ENCODE measurements at places on chromosomes 1 and 21.

DNA sequence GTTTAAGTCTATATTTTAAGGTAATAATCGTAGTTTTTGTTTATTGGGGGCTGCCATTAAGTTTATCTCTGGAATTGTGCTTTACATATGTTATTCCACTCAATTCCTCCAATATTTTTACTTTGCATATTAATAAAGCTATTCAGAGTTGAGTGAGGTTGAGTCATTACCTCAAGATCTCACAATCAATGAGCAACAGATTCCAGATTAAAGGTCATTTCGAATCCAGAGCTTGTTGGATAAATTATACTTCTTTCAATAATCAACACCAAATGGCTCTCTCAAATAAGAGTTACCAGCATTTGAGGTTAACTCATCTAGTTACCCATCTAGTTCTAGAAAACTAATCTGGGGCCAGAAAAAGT lies 16.7 kb downstream of the RGS4 start:
- DNase-seq = no peak

- no peak for DNase-seq
These were observed 67.0 kb downstream of the RGS18 start for GRCh38 chr1:192225266-192225665.

DNA sequence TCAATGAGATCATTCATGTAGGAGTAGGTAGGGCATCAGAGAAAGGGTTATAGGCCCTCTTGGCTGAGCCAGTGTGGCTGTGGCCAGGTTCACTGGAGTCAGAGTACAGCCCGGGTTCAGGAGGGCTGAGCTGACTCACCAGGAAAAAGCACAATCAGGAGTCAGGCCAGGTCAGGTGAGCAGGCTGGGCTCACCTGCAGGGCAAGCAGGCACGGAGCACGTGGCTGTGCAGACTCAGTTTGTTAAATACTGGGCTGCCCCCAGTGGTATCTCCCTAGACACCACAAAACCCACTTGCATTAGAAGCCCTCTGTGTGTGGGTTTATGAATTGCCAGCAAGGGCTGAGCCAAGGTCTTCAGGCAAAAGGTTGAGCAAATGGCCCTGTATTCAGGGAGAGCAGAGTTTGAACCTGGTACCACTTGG lies 122.1 kb upstream of the SERBP1 start:
- no peak for DNase-seq

- peak; percentile 78 for DNase-seq
These were observed 9.4 kb downstream of the SELENON start for GRCh38 chr1:25809283-25809926.

DNA sequence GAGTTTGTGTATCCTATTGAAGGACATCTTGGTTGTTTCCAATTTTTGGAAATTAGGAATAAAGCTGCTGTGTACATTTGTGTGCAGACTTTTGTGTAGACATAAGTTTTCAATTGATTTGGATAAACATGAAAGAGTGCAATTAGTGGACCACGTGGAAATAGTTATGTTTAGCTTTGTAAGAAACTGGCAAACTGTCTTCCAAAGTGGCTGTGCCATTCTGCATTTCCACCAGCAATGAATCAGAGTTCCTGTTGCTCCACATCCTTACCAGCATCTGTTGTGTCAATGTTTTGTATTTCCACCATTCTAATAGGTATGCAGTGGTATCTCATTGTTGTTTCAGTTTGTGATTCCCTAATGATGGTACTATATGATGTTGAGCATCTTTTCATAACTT lies 46.5 kb downstream of the FH start:
- DNase-seq = no peak

GRCh38 chr21:20004367-20004766 lies 993.8 kb upstream of the NCAM2 start:
- no peak for DNase-seq

DNA sequence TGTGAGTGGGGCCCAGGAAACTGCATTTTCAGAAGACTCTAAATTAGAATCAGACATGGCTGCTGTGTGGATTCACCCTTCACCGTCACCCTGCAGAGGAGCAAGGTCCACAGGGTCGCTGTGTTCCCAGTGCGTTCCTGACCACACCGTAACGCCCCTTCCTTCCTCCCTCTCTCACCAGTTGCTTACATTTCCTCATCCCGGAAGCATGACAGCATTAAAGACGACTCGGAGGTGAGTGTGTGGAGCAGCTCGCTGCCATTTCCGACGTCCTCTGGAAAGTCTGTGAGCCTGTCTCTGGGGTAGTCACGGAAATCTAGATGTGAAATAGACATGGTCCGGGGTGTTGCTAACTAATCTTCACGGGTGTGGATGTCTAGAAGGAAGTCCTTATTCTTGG lies 45.9 kb downstream of the FAAP20 start:
- DNase-seq = peak; percentile 95

DNA sequence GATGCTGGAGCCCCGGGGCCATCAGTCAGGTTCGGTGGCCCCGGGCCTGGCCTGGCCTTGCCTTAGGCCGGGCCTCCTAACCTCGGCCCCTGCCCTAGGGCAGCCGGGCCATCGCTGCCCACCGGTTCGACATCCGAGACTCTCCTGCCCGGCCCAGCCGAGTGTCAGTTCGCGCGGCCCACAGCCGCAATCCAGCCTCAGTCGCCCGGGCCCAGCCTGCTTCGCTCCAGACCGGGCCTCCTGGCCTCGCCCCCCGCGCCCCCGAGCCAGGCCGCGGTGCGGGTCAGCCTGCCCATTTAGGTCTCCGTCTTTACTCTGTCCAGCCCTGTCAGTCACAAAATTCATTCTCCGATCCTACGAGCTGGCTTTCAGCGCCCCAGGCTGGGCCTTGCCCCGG lies 777 bp downstream of the LRRC41 start:
- DNase-seq = no peak

DNA sequence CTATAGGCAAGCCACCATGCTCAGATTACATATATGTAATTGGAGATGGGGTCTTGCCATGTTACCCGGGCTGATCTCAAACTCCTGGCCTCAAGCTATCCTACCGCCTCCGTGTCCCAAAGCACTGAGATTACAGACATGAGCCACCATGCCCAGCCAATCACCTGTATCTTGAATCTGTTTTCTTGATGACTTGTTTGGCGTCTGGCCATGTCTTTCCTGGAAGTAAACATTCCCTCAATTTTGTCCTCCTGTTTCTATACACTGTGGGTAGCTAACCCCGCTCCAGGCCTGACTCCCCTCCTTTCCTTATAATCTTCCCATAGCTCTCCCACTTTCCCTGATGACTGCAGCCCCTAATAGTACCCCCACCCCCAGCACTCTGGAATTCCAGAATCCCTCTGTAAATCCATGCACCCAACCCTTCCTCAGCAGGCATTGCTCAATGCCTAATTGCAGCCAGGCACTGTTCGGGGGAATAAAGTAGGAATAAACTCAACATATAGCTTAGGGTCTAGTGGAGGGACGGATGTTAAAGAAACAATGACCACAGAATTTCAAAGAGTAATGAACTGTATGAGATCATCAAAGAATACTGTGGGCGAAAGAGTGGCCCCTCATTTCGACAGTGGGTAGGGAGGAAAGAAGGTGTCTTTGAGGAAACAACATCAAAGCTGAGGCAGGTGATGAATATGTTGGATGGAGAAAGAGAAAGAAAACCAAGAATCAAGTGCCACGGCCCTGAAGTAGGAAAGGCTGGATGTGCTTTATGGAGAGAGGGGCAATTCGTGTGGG lies 161.5 kb downstream of the ADSS2 start:
- no peak for DNase-seq

- DNase-seq = no peak
These were observed 301.4 kb upstream of the ADAMTS5 start for GRCh38 chr21:27268290-27268689.

DNA sequence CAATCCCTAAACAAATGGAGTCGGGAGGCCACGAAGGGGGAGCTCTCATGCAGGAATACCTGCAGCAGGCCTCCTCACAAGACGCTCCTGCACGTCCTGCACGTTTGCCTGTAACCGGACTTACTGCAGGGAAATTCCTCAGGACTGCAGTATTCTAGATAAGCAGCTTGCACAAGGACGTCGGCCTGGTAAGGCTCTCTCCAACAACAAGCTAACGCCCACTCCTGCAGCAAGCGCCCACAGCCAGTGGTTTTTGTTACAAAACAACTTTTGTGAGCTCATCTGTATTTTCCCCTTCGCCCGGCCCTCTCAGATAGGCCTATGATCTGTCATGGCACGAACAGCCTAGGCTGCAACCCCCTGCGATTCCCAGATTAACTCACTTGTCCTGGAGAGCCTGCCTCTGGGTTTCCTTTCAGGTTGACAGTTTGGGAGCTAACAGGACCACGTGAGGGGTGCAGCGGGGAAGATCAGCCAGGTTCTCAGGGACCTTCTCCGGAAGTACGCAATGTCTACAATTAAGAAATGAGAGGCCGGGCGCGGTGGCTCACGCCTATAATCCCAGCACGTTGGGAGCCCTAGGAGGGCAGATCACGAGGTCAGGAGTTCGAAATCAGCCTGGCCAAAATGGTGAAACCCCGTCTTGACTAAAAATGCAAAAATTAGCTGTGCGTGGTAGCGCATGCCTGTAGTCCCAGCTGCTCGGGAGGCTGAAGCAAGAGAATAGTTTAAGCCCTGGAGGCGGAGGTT lies 921 bp upstream of the MIB2 start:
- peak; percentile 75 for DNase-seq

DNA sequence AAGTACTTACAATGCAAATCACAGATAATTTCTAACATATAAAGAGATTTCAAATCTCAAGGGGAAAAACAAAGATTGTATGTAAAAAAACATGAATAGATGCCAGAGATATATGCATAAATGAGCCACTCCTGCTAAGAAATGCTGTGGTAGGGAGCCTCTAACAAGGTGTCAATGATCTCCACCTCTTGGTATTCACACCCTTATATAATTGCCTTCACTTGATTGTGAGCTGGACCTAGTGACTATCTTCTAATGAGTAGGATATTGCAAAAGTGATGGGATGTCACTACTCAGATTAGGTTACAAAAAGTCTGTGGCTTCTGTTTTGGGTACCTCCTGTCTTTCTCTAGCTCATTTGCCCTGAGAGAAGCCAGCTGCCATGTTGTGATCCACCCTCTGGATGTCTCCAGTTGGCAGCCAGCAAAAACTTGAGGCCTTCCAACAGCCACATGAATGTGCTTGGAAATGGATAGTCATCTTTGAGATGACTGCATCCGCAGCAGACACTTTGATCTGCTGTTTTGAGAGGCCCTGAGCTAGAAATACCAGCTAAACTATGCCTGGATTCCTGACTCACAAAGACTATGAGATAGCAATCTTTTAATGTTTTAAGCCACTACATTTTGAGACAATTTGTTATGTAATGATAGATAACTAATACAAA lies 196.1 kb upstream of the FGGY start:
- no peak for DNase-seq

DNA sequence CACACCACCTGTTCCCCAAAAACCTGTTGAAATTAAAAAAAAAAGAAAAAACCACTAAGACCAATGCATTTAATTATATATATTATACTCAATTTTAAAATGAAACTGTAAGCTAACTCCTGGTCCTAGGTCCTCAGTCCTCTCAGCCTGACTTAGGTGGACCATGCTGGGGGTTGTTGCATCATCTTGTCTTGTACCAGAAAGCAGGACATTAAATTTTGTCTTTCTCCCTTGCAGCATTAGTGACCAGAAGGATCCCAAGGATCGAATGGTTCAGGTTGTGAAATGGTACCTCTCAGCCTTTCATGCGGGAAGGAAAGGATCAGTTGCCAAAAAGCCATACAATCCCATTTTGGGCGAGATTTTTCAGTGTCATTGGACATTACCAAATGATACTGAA lies 97.6 kb downstream of the NRDC start:
- no peak for DNase-seq

- DNase-seq = no peak
These were observed 107.2 kb downstream of the AKT3 start for GRCh38 chr1:243742819-243743218.

GRCh38 chr1:22470227-22470626 lies 18.6 kb downstream of the ZBTB40 start:
- no peak for DNase-seq

- peak; percentile 35 for DNase-seq
These were observed 1.5 kb downstream of the PHGDH start for GRCh38 chr1:119713039-119713748.

DNA sequence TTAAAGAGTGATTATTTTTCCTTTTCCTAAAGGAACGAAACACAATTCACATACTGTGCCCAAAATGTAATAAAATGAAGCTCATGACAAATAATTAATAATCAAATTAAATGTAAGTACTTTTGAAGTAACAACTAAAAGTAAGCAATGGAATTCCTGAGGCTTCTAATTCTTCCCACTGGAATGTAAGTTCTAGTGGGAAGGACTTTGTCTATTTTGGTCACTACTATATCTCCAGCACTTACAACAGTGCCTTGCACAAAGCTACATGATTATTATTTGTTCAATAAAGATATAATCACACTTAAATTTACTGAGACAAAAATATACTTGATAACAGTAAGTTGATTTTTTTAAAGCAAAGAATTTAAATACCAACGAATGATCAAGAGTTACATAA lies 128.8 kb downstream of the COQ8A start:
- no peak for DNase-seq

- no peak for DNase-seq
These were observed 17.6 kb downstream of the HSPG2 start for GRCh38 chr1:21919520-21919919.

DNA sequence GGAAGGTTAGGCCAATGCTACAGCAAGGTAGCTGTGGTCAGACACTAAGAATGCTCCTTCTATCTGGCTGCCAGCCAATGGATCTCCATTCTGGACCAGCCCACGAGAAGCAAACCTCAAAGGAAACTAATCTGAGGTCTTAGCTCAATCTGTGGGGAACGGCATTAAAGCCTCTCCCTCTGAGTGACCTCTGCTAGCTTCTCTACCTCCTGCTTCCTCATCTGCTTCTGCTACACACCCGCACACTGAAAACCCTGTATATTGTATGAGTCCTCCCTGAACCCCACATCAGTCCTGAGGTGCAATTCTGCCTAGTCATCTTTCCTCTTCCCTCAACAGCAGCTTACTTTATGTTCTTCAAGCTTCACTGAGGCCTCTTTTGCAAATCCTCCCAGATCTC lies 6.9 kb upstream of the GALE start:
- DNase-seq = peak; percentile 20

GRCh38 chr1:25549273-25550154 lies 6.1 kb downstream of the LDLRAP1 start:
- peak; percentile 60 for DNase-seq
